Upper lobe of left lung (tissue), 6 donors: ENCODE measurements at places on chromosomes 5 and 9. TPM values are rescaled to one million over a fixed set of nuclear protein-coding genes. Genes with fewer than 3 reads are reported as not detected.

DNA sequence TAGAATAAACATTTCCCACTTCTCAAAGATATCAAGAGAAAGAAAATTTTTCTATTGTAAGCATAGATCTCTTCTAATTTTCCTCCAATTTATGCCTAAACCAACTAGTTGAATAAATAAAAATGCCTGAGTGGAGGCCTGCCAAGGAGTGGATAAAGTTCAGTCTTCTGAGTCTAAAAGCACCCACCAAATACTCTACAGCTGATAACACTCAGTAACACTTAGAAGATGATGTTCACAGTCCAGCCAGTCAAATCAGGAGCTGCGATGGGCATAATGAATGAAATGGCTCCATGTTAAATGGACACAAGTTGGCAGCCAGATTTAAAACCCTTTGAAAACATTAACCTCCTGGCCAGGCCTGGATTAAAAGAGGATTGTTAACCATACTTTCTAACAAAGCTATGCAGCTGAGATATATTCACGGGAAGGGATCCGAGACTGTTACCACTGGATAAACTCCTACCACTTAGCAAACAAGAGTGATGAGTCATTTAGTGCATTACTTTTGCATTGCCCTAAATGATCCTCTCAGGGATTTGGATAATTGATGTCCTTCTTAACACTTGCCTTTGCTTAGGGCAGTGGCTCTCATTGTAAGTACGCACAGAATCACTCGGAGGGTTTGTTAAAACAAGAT lies 63.7 kb upstream of the CCDC112 start:
- H3K4me1 ChIP-seq = no peaks in the 10 kb centered on the region
- H3K27ac ChIP-seq = no peak overlapping the region
- H3K36me3 ChIP-seq = no peaks in the 10 kb centered on the region
- DNase-seq = no peak
- H3K4me3 ChIP-seq = no peak overlapping the region

The SLC34A3 gene
- not detected for total RNA-seq

DNA sequence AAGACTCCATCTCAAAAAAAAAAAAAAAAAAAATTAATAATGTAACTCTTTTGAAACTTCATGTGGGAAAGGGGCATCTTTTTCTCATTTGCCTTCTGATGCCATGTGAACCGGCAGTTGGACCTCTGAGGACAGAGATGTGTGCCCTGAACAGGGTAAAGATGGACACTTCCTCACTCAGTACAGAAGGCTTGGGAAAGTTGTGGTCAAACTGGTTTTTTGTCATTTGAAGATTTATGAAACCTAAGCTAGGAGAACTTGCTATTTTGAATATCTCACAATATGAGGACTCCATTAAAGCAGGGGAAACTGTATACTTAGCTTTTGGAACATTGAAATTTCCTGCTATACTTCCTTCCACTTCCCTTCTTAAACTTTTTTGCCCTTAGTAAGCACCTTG lies 147.5 kb upstream of the ALDH1B1 start:
- H3K4me3 ChIP-seq = no peak overlapping the region
- no peaks in the 10 kb centered on the region for H3K4me1 ChIP-seq
- H3K27me3 ChIP-seq = no peaks in the 10 kb centered on the region
- no peak for DNase-seq
- no peak overlapping the region for H3K27ac ChIP-seq

The TMEFF1 gene
- not detected for total RNA-seq

GRCh38 chr5:16577677-16578076 lies 39.1 kb downstream of the RETREG1 start:
- no peaks in the 10 kb centered on the region for H3K36me3 ChIP-seq
- no peaks in the 10 kb centered on the region for H3K27me3 ChIP-seq
- no peak overlapping the region for H3K27ac ChIP-seq
- no peaks in the 10 kb centered on the region for H3K4me1 ChIP-seq
- H3K4me3 ChIP-seq = no peak overlapping the region

- DNase-seq = no peak
- H3K27me3 ChIP-seq = no peaks in the 10 kb centered on the region
- H3K4me1 ChIP-seq = peaks cover 50% of the 10 kb centered on the region
- H3K27ac ChIP-seq = peak overlapping the region; percentile 22
- H3K4me3 ChIP-seq = no peak overlapping the region
These were observed 22.7 kb downstream of the JADE2 start for GRCh38 chr5:134547999-134548658.

GRCh38 chr9:136204838-136205706 lies at the start of gene LHX3:
TSS of gene LHX3 (minus strand) at chr9:136205128. CDS start at chr9:136205012, 116 bp downstream.
- no peak within 1 kb of the TSS for H3K4me3 ChIP-seq
- no peaks in the 10 kb centered on the region for H3K27me3 ChIP-seq
- H3K4me1 ChIP-seq = no peaks in the 10 kb centered on the region
- no peak within 1 kb of the TSS for H3K27ac ChIP-seq
- no peaks in the 10 kb centered on the region for H3K36me3 ChIP-seq

DNA sequence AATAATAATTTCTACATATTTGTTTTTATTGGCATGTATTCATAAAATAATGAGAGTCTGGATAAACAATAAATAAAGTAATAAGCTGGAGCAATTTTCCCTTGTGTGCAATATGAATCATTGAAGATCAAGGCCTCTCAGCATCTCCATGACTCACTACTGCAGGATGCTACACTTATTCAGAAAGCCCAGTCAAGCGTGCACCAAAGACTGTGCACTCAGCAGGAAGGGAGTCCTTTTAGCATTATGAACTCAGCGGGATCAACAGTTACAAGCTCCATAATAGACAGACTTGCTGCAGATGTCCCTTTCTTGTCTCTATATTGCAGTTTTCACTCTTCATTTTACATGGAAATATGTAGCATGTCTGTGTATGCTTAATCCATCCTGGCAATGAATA lies 485.3 kb downstream of the CDH9 start:
- no peak overlapping the region for H3K27ac ChIP-seq
- no peak for DNase-seq
- no peaks in the 10 kb centered on the region for H3K27me3 ChIP-seq
- no peak overlapping the region for H3K4me3 ChIP-seq
- H3K36me3 ChIP-seq = no peaks in the 10 kb centered on the region

GRCh38 chr5:176888865-176889165 lies 10.3 kb downstream of the HK3 start:
- no peaks in the 10 kb centered on the region for H3K27me3 ChIP-seq
- H3K4me3 ChIP-seq = no peak overlapping the region
- H3K27ac ChIP-seq = no peak overlapping the region
- peaks cover 8% of the 10 kb centered on the region for H3K36me3 ChIP-seq

DNA sequence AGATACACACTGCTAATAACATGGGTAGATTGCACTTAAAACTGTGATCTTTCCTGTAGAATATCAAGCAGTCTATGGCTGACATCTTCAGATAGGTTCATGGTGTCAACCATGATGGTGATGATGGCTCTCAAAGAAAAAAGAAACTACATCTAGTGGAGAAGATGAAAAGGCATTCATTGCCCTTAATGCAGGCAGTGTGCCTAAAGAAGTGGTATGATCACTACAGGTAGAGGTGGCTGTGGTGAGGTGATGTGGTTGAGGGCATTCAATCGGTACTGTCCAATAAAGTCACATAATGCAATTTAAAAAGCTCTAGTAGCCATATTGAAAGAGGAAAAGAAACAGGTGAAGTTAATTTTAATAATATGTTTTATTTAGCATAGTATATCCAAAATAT lies 3.1 kb upstream of the IFNB1 start:
- no peak for DNase-seq
- H3K27me3 ChIP-seq = no peaks in the 10 kb centered on the region
- H3K27ac ChIP-seq = no peak overlapping the region
- no peak overlapping the region for H3K4me3 ChIP-seq
- no peaks in the 10 kb centered on the region for H3K4me1 ChIP-seq

DNA sequence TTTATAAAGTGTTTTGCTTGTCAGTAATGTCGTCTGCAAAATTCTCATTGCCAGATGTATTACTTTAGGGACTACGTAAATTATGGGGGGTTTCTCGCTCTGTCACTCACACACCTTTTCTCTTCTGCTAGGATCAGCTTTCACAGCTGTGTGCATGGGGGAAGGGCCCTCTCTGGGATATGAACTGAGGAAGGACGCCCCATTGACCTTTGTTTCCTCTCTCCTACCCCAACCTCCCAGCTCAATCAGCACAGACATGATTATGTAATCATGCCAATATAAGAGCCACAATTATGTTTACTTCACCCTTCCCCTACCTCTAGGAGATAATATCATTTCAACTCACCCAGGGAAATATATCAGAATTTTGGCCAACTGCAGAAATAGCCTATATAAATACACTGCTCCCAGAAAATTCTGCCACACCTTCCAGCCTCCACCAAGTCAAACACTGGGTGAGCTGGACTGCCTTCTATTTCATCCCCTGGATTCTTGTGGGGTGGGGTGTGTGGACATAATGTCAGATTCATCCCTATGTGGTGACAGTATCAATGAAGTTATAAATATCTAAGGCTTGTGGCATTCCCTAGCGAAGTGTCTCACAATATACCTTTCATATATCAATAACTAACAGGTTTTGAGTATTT lies 12.6 kb upstream of the SEMA5A start:
- no peaks in the 10 kb centered on the region for H3K4me1 ChIP-seq
- H3K36me3 ChIP-seq = no peaks in the 10 kb centered on the region
- DNase-seq = no peak

The HK3 gene
- 53.3 TPM for total RNA-seq

The EDIL3 gene
- 15.0 TPM for total RNA-seq

GRCh38 chr9:132384376-132384775 lies 22.3 kb downstream of the TTF1 start:
- H3K4me3 ChIP-seq = no peak overlapping the region
- no peak for DNase-seq
- H3K36me3 ChIP-seq = peaks cover 25% of the 10 kb centered on the region

The SIT1 gene
- 3.1 TPM for total RNA-seq

DNA sequence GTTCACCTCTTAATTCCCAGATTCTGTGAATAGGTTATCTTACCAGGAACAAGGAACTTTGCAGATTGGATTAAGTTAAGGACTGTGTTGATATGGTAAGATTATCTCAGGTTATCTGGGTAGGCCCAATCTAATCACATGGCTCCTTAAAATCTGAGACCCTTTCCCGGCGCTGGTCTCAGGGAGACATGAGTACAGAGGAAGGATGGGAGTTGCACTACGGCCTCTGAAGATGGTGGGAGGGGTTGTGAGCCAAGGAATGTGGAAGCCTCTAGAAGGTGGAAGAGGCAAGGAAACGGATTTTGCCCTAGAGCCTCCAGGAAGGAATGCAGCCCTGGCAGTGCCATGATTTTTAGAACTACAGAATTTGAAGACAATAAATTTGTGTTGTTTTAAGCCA lies 95.1 kb downstream of the AK8 start:
- H3K4me3 ChIP-seq = no peak overlapping the region
- no peaks in the 10 kb centered on the region for H3K36me3 ChIP-seq
- DNase-seq = no peak
- H3K27ac ChIP-seq = no peak overlapping the region
- H3K27me3 ChIP-seq = no peaks in the 10 kb centered on the region

GRCh38 chr9:135960411-135961276 lies 529 bp downstream of the UBAC1 start:
- H3K36me3 ChIP-seq = no peaks in the 10 kb centered on the region
- H3K27ac ChIP-seq = peak overlapping the region; percentile 86
- peaks cover 21% of the 10 kb centered on the region for H3K4me1 ChIP-seq
- peak overlapping the region; percentile 99 for H3K4me3 ChIP-seq

DNA sequence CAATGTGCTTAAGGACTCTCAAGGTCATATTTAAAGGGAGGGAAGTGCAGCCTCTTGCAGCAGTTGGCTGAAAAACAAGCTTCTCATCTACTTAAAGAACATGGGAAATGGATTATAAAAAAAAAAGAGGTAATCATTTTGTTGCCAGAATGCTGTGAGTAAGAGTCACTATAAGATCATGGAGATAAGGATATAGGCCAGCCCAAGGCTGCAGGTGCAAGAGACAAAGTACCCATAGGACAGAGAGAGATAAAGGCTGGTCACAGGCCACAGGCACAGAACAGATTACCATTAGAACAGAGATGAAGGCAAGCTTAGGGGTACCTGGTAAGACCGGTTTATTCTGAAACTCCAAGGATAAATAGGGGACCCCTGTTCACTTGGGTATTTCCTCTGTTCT lies 70.5 kb downstream of the CDKN2A start:
- H3K4me3 ChIP-seq = no peak overlapping the region
- no peak for DNase-seq
- no peaks in the 10 kb centered on the region for H3K27me3 ChIP-seq
- H3K36me3 ChIP-seq = no peaks in the 10 kb centered on the region
- no peak overlapping the region for H3K27ac ChIP-seq

- H3K27me3 ChIP-seq = no peaks in the 10 kb centered on the region
- H3K36me3 ChIP-seq = no peaks in the 10 kb centered on the region
- H3K4me3 ChIP-seq = no peak overlapping the region
- H3K4me1 ChIP-seq = peaks cover 36% of the 10 kb centered on the region
- DNase-seq = no peak
- H3K27ac ChIP-seq = no peak overlapping the region
These were observed 91.4 kb downstream of the LIFR start for GRCh38 chr5:38465061-38465460.

The BAAT gene
- total RNA-seq = 3.3 TPM

DNA sequence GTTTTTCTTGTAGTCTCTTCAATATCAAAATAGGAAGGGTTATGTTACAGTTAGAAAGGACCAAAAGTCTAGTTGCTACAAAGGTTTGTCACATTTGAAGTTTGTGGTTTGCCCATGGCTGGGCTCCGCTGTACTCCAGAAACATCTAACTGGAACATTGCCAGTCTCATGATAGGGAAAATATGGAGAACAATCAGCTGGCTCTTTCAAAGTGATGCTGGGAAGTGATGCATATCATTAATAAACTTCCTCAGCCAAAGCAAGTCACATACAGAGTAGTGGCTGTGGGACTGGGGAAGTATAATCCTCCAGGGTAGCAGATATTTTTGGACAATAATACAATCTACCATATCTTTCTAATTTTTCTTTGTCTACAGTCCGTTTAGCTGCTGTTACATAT lies 8.8 kb downstream of the BTF3 start:
- H3K27me3 ChIP-seq = no peaks in the 10 kb centered on the region
- peaks cover 5% of the 10 kb centered on the region for H3K4me1 ChIP-seq
- peaks cover 47% of the 10 kb centered on the region for H3K36me3 ChIP-seq
- H3K4me3 ChIP-seq = no peak overlapping the region

DNA sequence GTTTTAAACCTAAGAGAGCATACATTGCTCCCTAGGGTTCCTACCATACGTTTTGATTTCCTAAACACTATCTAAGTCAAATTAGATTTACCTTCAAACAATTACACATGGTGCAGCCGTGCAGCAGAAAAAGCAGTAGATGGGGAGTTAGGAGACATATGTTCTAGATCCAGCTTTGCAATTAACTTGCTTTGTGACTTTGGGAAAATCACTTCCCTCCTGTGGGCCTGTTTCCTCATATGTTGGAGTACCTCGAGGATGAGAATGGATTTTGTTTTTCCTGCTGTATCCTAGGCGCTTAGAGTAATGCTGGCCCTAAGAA lies 711 bp downstream of the MRPL50 start:
- H3K27ac ChIP-seq = peak overlapping the region; percentile 95
- no peaks in the 10 kb centered on the region for H3K27me3 ChIP-seq
- H3K4me3 ChIP-seq = peak overlapping the region; percentile 78
- peaks cover 26% of the 10 kb centered on the region for H3K36me3 ChIP-seq

DNA sequence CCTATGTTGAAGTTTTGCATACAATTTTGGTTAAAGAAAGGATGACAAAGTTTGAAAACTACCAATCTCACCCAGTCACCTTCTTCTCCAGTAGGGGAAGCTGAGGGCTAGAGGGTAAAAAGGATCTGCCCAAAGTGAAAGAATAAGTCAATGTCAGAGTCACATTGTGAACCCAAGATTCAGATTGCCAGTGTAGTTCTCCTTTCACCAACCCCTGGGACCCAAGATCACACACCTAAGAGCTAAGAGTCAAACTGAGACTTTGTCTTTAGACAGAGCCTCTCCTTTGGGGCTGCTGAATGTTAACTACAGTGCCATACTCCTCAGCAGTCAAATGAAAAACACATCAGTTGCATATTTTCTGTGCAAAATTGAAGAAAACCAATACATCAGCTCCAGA lies 210.6 kb downstream of the ATP10B start:
- no peak overlapping the region for H3K4me3 ChIP-seq
- no peaks in the 10 kb centered on the region for H3K36me3 ChIP-seq
- no peaks in the 10 kb centered on the region for H3K4me1 ChIP-seq
- H3K27me3 ChIP-seq = no peaks in the 10 kb centered on the region
- DNase-seq = no peak
